SJCRH30 (cell line): ENCODE measurements at places on chromosomes 5 and 9. TPM values are rescaled to one million over a fixed set of nuclear protein-coding genes. Genes with fewer than 3 reads are reported as not detected.

The GPRIN1 gene
- 6.5 and 6.9 TPM in 2 replicates for total RNA-seq

The PCDHB6 gene
- 0.15 and 0.26 TPM in 2 replicates for total RNA-seq

DNA sequence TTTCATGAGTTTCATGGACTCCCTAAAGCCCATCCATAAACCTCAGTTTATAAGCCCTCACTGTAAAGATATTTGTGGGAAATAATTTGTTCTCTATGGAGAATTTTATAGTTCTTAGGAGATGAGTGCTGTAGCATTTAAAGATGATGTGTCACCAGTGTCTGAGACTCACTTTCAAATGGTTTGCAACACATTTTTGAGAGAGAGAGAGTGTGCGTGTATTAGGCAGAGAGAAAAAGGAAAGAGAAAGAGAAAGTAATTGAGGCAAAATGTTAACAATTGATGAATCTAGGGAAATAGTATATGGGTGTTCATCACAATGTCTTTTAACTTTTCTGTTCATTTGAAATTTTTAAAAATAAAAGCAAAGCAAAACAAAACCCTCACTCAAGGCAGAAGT lies 479.0 kb downstream of the ZSWIM6 start:
- H3K4me1 ChIP-seq: no peaks in the 10 kb centered on the region
- H3K36me3 ChIP-seq: no peaks in the 10 kb centered on the region
- H3K27ac ChIP-seq: no peak overlapping the region
- no peaks in the 10 kb centered on the region for H3K27me3 ChIP-seq
- no peak for DNase-seq

DNA sequence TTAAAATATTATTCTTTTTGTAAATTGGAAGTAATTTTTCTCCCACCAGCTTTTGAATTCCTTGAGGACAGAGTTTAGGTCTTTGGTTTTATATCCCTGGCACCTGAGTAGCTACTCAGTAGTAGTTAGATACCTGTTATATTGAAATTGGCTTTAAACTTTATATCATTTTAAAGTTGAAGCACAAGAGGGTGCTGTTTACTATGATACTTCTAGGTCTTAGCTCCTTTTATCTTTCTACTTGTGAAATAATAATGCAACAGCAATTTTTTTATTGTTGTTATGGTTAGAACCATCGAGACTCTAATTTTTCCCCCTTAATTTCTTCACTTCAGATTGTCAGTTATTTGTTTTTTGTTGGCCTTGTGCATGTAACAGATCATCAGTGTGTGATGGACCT lies 46.3 kb downstream of the AP3S1 start:
- H3K4me3 ChIP-seq: no peak overlapping the region
- no peaks in the 10 kb centered on the region for H3K27me3 ChIP-seq
- no peaks in the 10 kb centered on the region for H3K4me1 ChIP-seq
- peak; percentile 10 for DNase-seq
- peaks cover 6% of the 10 kb centered on the region; the same call in 1 of the 2 replicates for H3K36me3 ChIP-seq

DNA sequence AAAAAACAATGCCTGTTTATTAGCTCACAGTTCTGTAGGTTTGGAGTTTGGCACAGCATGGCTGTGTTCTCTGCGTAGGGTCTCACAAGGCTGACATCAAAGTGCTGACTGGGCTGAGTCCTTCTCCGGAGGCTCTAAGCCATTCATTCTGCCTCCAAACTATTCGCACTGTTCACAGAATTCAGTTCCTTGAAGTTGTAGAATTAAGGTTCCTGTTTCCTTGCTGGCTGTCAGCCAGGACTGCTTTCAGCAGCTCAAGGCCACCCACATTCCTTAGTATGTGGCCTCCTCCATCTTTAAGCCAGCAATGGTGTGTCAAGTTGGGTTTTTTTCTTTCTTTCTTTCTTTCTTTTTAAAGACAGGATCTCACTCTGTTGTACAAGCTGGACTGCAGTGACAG lies 161.9 kb downstream of the CDH6 start:
- no peak for DNase-seq
- no peaks in the 10 kb centered on the region for H3K27me3 ChIP-seq
- peaks cover 6% of the 10 kb centered on the region; the same call in 1 of the 2 replicates for H3K4me1 ChIP-seq
- no peak overlapping the region for H3K4me3 ChIP-seq
- H3K36me3 ChIP-seq: no peaks in the 10 kb centered on the region

- DNase-seq: no peak
- H3K27me3 ChIP-seq: no peaks in the 10 kb centered on the region
- H3K4me3 ChIP-seq: no peak overlapping the region
- peaks cover 12% of the 10 kb centered on the region for H3K36me3 ChIP-seq
- no peak overlapping the region for H3K27ac ChIP-seq
These were observed 217.2 kb downstream of the MEF2C start for GRCh38 chr5:88665750-88666215.

DNA sequence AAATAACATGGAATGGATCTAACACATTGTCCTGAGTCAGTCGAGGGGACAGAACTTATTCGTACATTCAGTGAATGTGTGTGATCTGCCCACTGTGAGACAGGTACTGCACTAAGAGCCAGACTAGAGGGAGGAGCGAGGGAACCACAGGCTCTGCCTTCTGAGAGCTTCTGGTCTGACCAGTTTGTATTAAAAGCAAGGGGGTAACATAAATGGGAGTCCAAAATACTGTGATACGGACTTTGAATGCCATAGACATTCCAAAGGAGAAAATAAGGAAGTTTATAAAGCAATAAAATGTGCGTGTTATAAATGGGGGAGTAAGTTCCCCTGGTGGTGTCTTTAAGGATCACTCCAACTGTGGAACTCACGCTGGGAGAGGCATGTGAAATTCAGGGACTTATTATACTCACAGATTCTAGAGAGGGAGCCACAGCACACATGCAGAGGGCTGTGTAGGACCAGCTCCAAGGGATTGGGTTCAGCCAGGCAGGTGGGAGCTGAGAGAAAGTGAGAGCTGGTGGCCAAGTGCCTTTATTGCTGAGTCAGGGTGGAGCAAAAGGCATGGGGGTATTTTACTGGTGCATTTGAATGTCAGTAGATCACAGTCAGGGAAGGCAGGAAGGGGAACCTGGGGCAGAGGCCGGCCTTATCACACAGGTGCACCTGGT lies 186.5 kb upstream of the WWC1 start:
- no peaks in the 10 kb centered on the region for H3K36me3 ChIP-seq
- no peaks in the 10 kb centered on the region; the same call in 1 of the 2 replicates for H3K4me1 ChIP-seq
- no peak overlapping the region for H3K27ac ChIP-seq
- no peaks in the 10 kb centered on the region for H3K27me3 ChIP-seq

GRCh38 chr5:60649288-60649917 lies 50.6 kb downstream of the DEPDC1B start:
- H3K4me1 ChIP-seq: peaks cover 6% of the 10 kb centered on the region; the same call in 1 of the 2 replicates
- peak; percentile 60 for DNase-seq
- H3K27ac ChIP-seq: no peak overlapping the region
- H3K36me3 ChIP-seq: peaks cover 9% of the 10 kb centered on the region

DNA sequence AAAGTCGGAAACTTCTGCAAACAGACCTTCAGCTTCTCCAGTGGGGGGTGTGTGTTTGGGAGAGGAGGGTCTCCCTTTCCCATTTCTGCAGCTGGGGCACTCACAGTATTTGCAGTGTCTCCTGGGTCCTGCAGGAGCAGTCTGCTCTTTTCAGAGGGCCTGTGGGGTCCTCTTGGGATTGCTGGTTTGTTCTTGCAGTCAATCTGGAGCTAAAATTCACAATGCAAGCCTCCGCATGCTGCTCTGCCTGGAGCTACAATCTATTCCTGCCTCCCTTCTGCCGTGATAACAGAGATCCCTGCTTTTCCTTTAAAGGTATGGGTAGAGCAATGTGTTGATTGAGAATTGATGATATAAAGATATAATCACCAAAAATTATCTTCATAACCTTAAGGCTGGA lies 43.2 kb downstream of the ZNF462 start:
- no peak for DNase-seq
- no peaks in the 10 kb centered on the region; the same call in 1 of the 2 replicates for H3K36me3 ChIP-seq
- no peaks in the 10 kb centered on the region for H3K4me1 ChIP-seq
- no peak overlapping the region for H3K27ac ChIP-seq

DNA sequence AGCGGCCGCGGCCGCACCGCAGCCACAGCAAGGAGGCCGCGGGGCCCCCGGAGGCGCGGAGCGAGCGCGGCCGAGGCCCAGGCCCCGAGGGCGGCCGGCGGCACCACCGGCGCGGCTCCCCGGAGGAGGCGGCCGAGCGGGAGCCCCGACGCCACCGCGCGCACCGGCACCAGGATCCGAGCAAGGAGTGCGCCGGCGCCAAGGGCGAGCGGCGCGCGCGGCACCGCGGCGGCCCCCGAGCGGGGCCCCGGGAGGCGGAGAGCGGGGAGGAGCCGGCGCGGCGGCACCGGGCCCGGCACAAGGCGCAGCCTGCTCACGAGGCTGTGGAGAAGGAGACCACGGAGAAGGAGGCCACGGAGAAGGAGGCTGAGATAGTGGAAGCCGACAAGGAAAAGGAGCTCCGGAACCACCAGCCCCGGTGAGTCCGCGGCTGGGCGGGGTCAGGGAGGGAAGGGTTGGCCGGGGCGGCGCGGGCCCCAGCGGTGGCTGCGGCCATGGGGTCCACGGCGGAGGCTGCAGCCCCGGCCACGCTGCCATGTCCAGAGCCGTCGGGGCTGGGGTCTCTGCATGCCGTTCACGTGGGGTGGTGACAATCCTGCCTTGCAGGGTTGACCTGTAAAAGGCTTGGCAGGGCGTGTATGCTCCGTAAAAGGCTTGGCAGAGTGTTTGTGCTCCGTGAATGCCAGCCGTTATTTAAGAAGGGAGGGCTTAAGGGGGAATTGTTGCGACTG lies 146.0 kb downstream of the CACNA1B start:
- H3K4me1 ChIP-seq: no peaks in the 10 kb centered on the region
- no peaks in the 10 kb centered on the region for H3K36me3 ChIP-seq
- no peak overlapping the region for H3K4me3 ChIP-seq
- H3K27ac ChIP-seq: no peak overlapping the region
- H3K27me3 ChIP-seq: no peaks in the 10 kb centered on the region

DNA sequence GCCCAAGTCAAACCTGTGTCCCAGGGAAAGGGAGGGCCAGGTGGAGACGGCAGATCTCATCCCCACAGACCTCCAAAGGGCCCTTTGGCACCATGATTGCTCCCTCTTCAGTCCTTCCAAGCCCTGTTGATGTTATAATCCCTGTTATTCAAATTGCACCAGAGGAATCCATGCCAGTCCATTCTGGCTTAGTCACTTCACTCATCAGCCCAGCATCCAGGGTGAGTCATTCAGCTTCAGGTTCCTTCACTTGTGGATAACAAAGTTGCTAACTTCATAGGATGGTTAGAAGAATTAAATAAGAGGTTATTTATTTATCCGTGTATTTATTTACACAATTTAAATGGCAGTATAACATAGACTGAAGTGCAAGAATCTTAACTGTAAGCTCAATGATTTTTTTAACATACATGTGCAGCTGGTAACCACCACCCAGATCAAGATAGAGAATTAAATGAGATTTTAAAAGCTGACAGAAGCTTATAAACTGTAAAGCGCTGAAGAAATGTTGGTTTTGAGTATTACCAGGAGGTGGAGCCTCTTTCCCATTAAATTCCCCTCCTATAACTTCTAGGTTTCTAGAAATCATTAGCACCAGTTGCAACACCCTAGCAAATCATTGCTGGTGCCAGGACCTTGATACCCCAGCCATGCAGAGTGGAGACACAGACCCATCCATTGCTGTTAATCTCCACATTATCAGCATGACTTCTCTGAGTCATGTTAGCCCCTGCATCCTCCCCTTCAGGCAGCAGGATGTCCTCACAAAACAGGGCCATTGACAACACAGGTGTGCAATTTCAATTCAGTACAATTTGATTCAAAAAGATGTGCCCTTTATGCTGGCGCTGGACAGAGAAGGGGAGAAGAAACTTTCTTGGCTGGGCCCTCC lies 77.4 kb downstream of the SEC61B start:
- no peaks in the 10 kb centered on the region for H3K36me3 ChIP-seq
- no peak overlapping the region for H3K4me3 ChIP-seq
- no peaks in the 10 kb centered on the region for H3K27me3 ChIP-seq
- no peak overlapping the region for H3K27ac ChIP-seq

DNA sequence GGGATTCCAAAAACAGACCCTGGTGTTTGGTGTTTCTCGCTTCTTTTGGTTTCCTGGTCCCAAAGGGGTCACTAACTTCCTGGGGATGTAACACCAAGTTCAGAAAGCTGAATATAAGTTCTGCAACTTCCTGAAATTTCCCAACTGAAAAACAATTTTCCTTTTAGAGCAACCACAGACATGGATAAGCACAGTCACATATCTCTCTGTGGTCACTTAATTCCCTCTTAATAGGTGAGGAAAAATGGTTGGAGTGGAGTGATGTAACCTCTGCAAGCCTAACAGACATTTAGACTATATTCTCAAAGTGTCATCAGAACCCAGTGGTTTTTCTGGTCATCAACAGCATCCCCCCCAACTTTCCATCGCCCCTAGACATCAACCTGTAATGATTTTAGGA lies 135.3 kb downstream of the PRELID2 start:
- no peaks in the 10 kb centered on the region for H3K4me1 ChIP-seq
- H3K27me3 ChIP-seq: no peaks in the 10 kb centered on the region
- H3K4me3 ChIP-seq: no peak overlapping the region
- H3K36me3 ChIP-seq: no peaks in the 10 kb centered on the region
- no peak overlapping the region for H3K27ac ChIP-seq

DNA sequence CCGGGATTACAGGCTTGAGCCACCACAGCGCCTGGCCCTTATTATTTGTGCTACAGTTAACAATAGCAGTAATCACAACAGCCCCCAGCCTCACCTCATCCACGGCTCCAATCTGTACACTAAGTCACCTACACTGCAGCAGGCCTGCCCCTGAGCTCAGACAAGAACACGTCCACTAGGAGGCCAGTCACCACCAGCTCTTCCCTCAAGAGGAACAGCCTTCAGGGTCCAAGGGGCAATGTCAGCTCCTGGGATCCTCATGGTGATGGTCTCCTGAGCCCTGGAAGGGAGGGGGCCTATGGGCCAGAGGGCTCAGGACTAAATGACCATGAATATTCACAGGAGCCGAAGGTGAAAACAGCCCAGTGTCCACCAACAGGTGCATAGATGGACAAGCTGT lies 67.7 kb downstream of the VAV2 start:
- peaks cover 11% of the 10 kb centered on the region; the same call in 1 of the 2 replicates for H3K36me3 ChIP-seq
- H3K4me1 ChIP-seq: peaks cover 9% of the 10 kb centered on the region
- H3K27me3 ChIP-seq: no peaks in the 10 kb centered on the region

DNA sequence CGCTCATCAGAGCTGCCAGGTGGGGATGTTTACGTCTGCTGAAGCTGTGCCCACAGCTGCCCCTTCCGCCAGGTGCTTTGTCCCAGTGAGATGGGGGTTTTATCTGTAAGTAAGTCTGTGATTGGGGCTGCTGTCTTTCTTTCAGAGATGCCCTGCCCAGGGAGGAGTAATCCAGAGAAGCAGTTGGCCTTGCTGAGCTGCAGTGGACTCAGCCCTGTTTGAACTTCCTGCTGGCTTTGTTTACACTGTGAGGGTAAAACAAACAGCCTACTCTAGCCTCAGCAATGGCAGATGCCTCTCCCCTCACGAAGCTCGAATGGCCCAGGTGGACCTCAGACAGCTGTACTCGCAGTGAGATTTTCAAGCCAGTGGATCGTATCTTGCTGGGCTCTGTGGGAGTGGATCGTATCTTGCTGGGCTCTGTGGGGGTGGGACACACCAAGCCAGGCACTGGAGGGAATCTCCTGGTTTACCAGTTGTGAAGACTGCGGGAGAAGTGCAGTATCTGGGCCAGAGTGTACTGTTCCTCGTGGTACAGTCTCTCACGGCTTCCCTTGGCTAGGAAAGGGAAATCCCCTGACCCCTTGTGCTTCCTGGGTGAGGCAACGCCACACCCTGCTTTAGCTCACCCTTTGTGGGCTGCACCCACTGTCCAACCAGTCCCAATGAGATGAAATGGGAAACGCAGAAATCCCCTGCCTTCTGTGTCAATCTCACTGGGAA lies 530.1 kb upstream of the DMAC1 start:
- no peak overlapping the region for H3K4me3 ChIP-seq
- no peak overlapping the region for H3K27ac ChIP-seq
- H3K36me3 ChIP-seq: peaks cover 13% of the 10 kb centered on the region
- peak; percentile 19 for DNase-seq
- no peaks in the 10 kb centered on the region for H3K27me3 ChIP-seq
